Effector memory CD4-positive, alpha-beta T cell (primary cell): ENCODE measurements at places on chromosomes 2 and 18.

GRCh38 chr18:3397031-3397750 is 52.8 kb upstream of the TGIF1 start:
- no peak overlapping the region for H3K27ac ChIP-seq
- no peak overlapping the region for H3K4me3 ChIP-seq
- H3K4me1 ChIP-seq, result no peaks in the 10 kb centered on the region

DNA sequence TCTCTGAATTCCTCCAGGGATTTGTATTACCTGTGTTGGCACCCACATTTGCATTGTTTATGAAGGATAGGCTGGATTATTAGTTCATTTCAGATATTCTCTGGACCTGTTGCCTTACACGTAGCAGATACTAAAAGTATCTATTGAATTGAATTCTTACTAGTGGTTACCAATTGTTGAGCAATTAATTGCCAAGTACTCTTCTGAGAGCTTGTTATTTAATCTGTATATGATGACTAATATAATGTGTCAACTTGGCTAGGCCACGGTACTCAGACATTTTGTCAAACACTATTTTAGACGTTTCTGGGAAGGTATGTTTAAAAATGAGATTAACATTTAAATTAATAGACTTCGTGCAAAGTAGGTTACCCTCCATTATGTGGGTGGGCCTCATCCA is 2.5 kb upstream of the SPP2 start:
- H3K27ac ChIP-seq, result no peak overlapping the region
- H3K4me1 ChIP-seq, result no peaks in the 10 kb centered on the region
- H3K4me3 ChIP-seq, result no peak overlapping the region
- no peak for DNase-seq
- H3K36me3 ChIP-seq, result no peaks in the 10 kb centered on the region

- H3K27ac ChIP-seq, result no peak overlapping the region
- H3K4me3 ChIP-seq, result no peak overlapping the region
- no peak for DNase-seq
- no peaks in the 10 kb centered on the region for H3K4me1 ChIP-seq
- H3K27me3 ChIP-seq, result no peaks in the 10 kb centered on the region
Observed at GRCh38 chr2:45823723-45824206, 172.3 kb downstream of the PRKCE start.

GRCh38 chr2:141968433-141968832 is 162.4 kb downstream of the LRP1B start:
- no peak overlapping the region for H3K27ac ChIP-seq
- H3K36me3 ChIP-seq, result no peaks in the 10 kb centered on the region
- H3K4me3 ChIP-seq, result no peak overlapping the region
- no peaks in the 10 kb centered on the region for H3K27me3 ChIP-seq
- H3K4me1 ChIP-seq, result no peaks in the 10 kb centered on the region

- H3K4me3 ChIP-seq, result no peak overlapping the region
- no peaks in the 10 kb centered on the region for H3K4me1 ChIP-seq
- no peaks in the 10 kb centered on the region for H3K27me3 ChIP-seq
Observed at GRCh38 chr2:127097471-127097765, 9.5 kb downstream of the BIN1 start.
